Ovary (tissue), 10 donors: ENCODE measurements at places on chromosomes 1 and 21. TPM values are rescaled to one million over a fixed set of nuclear protein-coding genes. Genes with fewer than 3 reads are reported as not detected.

GRCh38 chr1:76289692-76290091 lies 215.1 kb downstream of the ST6GALNAC3 start:
- DNase-seq = no peak
- no peaks in the 10 kb centered on the region for H3K36me3 ChIP-seq
- no peak overlapping the region for H3K4me3 ChIP-seq
- H3K27ac ChIP-seq = no peak overlapping the region

GRCh38 chr1:82538876-82539275 lies 738.1 kb downstream of the ADGRL2 start:
- no peak overlapping the region for H3K27ac ChIP-seq
- H3K4me3 ChIP-seq = no peak overlapping the region
- no peak for DNase-seq
- no peaks in the 10 kb centered on the region for H3K36me3 ChIP-seq

The TIE1 gene
- 20.1 TPM for total RNA-seq

GRCh38 chr1:88877382-88877825 lies 14.0 kb downstream of the GTF2B start:
- H3K4me1 ChIP-seq = no peaks in the 10 kb centered on the region
- no peaks in the 10 kb centered on the region for H3K27me3 ChIP-seq
- H3K36me3 ChIP-seq = no peaks in the 10 kb centered on the region
- H3K4me3 ChIP-seq = no peak overlapping the region
- DNase-seq = no peak
- H3K27ac ChIP-seq = no peak overlapping the region

- peaks cover 30% of the 10 kb centered on the region for H3K4me1 ChIP-seq
- no peak overlapping the region for H3K4me3 ChIP-seq
- H3K36me3 ChIP-seq = no peaks in the 10 kb centered on the region
- no peak for DNase-seq
- H3K27ac ChIP-seq = no peak overlapping the region
These were observed 38.7 kb upstream of the COL6A2 start for GRCh38 chr21:46059195-46059594.

DNA sequence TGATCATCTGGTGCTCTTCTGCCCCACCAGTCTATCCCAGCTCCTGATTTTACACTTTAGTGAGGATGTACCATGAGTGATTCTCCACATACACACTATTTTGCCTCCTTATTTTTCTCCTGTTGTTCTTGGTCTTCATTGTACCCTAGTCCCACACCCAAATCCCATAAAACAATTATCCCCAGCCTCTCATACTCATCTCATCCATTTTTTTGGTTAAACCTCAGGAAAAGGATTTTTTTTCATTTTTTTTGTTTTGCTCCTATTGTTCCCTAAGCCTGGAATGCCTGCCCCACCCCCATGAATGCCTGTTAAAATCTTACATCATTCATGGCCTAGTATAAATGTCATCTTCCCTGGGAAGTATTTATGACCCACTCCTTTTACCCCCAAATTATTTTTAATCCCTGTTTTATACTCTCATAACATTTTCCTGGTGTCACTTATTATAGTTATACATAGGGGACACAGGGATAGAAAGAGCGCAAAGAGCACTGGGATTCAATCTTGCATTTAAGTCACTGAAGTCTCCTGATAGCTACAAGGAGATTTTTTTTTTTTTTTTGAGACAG lies 4.9 kb upstream of the LINGO4 start:
- H3K27me3 ChIP-seq = no peaks in the 10 kb centered on the region
- no peak overlapping the region for H3K4me3 ChIP-seq
- no peak for DNase-seq
- no peak overlapping the region for H3K27ac ChIP-seq

The LEFTY2 gene
- total RNA-seq = 196 TPM

The ADGRB2 gene
- 1.6 TPM for total RNA-seq

The MSH4 gene
- total RNA-seq = 0.87 TPM

- DNase-seq = no peak
- H3K4me1 ChIP-seq = peaks cover 2% of the 10 kb centered on the region
- H3K27ac ChIP-seq = no peak overlapping the region
- H3K4me3 ChIP-seq = no peak overlapping the region
- H3K36me3 ChIP-seq = no peaks in the 10 kb centered on the region
These were observed 10.4 kb upstream of the NCF2 start for GRCh38 chr1:183600634-183601033.

The MORN1 gene
- total RNA-seq = 24.2 TPM

The RAP1A gene
- total RNA-seq = 62.1 TPM

The GNAT2 gene
- total RNA-seq = not detected

DNA sequence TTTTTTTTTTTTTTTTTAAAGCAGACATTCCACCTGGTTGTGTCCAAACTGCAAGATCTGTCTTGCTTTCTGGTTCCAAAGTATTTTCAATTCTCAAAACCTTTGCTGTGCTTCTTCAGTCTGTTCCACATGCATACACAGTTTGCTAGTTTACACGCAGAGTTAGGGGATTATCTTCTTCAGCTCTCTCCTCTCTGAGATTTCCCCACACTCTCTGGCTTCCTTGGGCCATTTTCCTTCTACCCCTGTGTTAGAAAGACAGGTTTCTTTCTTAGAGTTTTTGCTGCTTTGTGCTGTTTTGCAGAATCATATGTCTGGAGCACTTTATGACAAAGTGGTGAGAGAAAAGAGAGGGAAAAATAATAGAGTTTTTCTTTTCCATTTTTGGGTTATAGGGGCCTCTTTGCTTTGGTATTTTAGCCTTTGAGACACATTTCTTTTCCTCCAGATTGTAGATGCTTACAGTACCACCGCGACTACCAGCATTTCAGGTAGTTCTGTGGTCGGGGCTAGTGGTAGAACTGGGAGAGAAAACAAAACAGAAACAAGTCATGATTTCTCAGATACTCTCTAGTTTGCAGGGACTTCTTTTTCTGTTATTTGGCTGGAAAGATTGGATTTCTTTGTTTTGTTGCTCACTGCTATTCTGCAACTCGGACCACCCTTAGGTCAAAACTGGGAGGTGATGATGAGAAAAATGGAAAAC lies 66.3 kb downstream of the RABGAP1L start:
- H3K4me1 ChIP-seq = no peaks in the 10 kb centered on the region
- DNase-seq = no peak
- no peak overlapping the region for H3K27ac ChIP-seq
- H3K4me3 ChIP-seq = no peak overlapping the region
- H3K27me3 ChIP-seq = no peaks in the 10 kb centered on the region

DNA sequence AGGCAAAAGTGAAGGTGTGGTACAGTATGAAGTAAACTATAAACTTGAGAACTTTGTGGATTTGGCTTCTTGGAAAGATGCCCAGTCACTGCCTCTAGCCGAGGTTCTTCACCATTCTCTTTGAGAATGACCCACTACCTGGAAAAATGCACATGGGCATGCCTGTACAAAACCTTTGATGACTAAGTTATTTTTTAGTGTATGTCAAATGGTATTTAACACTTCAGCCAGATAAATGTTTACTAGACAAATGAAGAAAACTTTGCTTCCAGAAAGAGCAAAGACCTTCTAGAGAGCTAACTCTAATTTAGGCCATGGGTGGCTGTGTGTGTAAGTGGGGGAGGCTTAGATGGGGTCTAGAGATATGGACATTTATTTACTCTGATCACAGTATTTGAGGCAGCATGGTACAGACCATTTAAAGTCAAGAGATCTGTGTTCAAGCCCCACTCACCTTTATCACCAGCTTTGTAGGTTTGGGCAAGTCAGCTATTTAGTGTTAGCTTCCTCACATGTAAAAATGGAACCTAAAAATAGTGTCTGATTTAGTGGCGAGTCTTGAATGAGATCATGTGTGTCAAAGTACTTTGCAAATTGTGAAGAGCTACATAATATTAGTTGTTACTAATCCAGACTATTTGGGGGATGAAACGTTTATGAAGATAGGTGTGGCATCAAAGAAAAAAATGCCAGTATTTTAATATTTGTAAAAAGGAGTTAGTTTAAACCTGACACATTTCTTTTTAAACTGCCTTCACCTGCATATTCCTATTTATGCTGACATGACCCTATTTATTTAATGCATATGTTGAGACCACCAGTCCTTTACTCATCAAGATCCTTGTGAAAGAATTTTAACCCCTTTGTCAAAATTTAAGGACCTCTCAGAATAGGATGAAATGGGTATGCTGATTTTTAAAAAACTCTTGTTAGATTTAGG lies 20.2 kb downstream of the NFYC start:
- H3K27ac ChIP-seq = no peak overlapping the region
- no peaks in the 10 kb centered on the region for H3K36me3 ChIP-seq
- H3K27me3 ChIP-seq = no peaks in the 10 kb centered on the region

DNA sequence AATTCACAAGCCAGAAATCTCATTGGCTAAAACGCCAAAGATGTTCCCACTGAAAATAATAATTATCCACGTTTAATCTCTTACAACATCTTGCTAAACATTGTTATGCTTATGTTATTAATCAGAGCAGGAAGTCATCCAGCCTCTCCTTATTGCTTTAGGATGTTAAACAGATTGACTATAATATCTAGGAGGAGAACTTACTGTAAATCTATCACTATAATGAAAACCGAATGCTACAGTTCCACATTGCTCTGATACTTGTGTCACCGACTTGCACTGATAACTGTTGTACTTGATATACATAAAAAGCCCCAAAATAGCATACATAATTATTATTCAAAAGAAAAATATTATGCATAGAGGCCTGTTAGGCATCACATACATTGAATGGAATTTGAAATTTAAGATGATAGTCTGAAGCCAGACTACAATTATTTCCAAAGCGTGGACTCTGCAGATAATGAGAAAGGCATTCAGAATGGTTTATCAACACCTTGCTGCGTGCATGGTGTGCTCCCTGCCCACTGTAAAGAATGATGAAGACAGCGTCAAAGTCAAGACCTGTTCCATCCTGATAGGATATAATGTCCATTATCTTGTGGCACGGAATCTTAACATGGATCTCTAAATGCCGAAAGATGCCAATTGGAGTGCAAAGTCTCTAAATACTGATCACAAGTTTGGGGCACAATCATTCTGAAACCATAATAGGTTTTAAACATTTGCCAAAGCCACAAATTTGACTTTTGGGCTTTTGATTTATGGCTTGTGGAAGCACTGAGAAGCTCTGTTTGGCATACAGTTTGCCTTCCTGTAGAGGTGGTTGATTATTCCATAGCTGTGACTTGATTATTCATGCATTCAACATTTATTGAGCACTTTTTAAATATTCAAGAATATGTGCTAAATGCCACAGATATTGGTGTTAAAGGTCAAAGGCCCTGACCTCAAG lies 71.3 kb downstream of the CRB1 start:
- no peaks in the 10 kb centered on the region for H3K36me3 ChIP-seq
- no peak overlapping the region for H3K27ac ChIP-seq
- DNase-seq = no peak
- peaks cover 2% of the 10 kb centered on the region for H3K4me1 ChIP-seq
- no peaks in the 10 kb centered on the region for H3K27me3 ChIP-seq
- no peak overlapping the region for H3K4me3 ChIP-seq

DNA sequence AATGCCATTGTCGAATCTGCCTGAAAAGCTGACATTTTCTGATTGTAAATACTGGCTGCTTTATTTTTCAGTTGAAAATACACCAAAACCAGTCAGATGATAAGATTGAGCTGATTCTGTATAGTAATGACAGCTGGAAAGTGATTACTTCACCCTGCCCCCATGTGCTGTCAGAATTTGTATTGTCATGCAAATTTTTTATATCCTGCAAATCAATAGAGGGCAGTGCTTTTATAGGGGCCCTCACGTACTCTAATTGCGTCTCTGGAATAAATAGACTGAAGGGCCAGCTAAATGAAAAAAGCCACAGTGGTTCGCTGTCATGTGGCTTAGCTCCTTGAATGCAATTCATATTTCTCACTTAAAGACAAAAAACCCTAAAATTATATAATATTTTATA lies 208.6 kb downstream of the LHX8 start:
- no peaks in the 10 kb centered on the region for H3K36me3 ChIP-seq
- DNase-seq = no peak
- H3K4me3 ChIP-seq = no peak overlapping the region
- H3K27me3 ChIP-seq = no peaks in the 10 kb centered on the region

- no peak overlapping the region for H3K4me3 ChIP-seq
- H3K27ac ChIP-seq = no peak overlapping the region
- no peaks in the 10 kb centered on the region for H3K27me3 ChIP-seq
- no peaks in the 10 kb centered on the region for H3K36me3 ChIP-seq
These were observed 115.3 kb upstream of the RUNX1 start for GRCh38 chr21:35164380-35164779.

The PLA2G4A gene
- total RNA-seq = 9.9 TPM

- H3K4me1 ChIP-seq = no peaks in the 10 kb centered on the region
- H3K4me3 ChIP-seq = peak overlapping the region; percentile 35
- no peaks in the 10 kb centered on the region for H3K27me3 ChIP-seq
- no peak for DNase-seq
These were observed 732 bp downstream of the ABCG1 start for GRCh38 chr21:42219606-42220137.

The ETV3L gene
- total RNA-seq = not detected

- no peaks in the 10 kb centered on the region for H3K27me3 ChIP-seq
- H3K27ac ChIP-seq = no peak overlapping the region
- peaks cover 3% of the 10 kb centered on the region for H3K4me1 ChIP-seq
- H3K4me3 ChIP-seq = no peak overlapping the region
These were observed 19.8 kb downstream of the SH3BP5L start for GRCh38 chr1:248805876-248806275.

The TSNAX gene
- 19.9 TPM for total RNA-seq

DNA sequence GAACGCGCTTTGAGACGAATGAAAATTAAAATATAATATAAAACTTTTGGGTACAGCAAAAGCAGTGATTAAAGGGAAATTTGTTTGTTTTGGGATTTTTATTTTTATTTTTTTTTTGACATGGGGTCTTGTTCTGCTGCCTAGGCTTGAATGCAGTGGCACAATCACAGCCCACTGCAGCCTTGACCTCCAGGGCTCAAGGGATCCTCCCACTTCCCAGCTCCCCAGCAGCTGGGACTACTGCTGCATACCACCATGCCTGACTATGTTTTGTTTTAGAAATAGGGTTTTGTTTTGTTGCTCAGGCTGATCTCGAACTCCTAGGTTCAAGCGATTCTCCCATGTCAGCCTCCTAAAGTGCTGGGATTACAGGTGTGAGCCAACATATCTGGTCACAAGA lies 30.3 kb downstream of the USP24 start:
- peaks cover 2% of the 10 kb centered on the region for H3K4me1 ChIP-seq
- H3K27ac ChIP-seq = no peak overlapping the region
- H3K36me3 ChIP-seq = no peaks in the 10 kb centered on the region
- no peak overlapping the region for H3K4me3 ChIP-seq

The KCND3 gene
- total RNA-seq = 6.5 TPM

The SPOCD1 gene
- total RNA-seq = 1.7 TPM

The RBBP5 gene
- 14.3 TPM for total RNA-seq

The MIXL1 gene
- total RNA-seq = 0.57 TPM

DNA sequence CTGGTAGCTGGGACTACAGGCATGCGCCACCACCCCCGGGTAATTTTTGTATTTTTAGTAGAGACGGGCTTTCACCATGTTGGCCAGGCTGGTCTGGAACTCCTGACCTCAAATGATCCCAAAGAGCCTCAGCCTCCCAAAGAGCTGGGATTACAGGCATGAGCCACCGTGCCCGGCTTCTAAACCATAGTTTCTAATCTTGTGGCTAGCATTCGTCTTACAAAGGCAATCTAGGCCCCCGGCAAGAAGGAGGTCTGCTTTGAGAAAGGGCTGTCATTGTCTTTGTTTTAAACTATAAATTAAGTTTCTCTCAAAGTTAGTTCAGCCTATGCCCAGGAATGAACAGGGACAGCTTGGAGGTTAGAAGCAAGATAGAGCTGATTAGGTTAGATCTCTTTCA lies 10.3 kb upstream of the L1TD1 start:
- no peaks in the 10 kb centered on the region for H3K27me3 ChIP-seq
- H3K27ac ChIP-seq = no peak overlapping the region
- DNase-seq = no peak
- H3K4me3 ChIP-seq = no peak overlapping the region
- H3K4me1 ChIP-seq = no peaks in the 10 kb centered on the region
- no peaks in the 10 kb centered on the region for H3K36me3 ChIP-seq
